ENCODE measurements at places on chromosomes 7 and 10. TPM values are rescaled to one million over a fixed set of nuclear protein-coding genes. Genes with fewer than 3 reads are reported as not detected.

GRCh38 chr10:69769395-69769992, 32.2 kb upstream of the COL13A1 start:
- no peak for DNase-seq

GRCh38 chr7:152869041-152869676, 109.6 kb downstream of the ACTR3B start:
- no peak for DNase-seq

- DNase-seq, result no peak
These were observed 86.3 kb upstream of the VIPR2 start for GRCh38 chr7:159231017-159231416.

DNA sequence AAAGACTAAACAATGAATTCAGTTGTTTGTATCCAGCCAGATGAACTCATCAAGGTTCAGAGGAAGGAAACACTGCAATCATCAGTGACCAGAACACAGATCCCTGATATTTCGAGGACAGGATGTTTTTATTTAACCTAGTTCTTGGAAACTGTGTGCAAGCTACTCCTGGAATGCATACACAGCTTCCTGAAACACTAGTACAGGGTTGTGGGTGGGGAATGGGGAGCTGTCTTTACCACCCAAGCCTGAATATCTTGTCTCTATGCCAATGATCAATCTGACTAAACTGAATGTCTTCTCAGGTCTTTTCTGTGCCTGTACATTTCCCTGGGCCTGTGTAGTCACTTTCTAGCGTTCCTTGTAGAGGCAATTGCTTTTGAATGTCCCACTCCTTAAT, 374.6 kb downstream of the CALN1 start:
- no peak for DNase-seq

- DNase-seq, result no peak
These were observed 51.5 kb upstream of the MYL10 start for GRCh38 chr7:101680406-101681145.

- no peak for DNase-seq
These were observed 98.7 kb downstream of the PRTFDC1 start for GRCh38 chr10:24853661-24854060.

DNA sequence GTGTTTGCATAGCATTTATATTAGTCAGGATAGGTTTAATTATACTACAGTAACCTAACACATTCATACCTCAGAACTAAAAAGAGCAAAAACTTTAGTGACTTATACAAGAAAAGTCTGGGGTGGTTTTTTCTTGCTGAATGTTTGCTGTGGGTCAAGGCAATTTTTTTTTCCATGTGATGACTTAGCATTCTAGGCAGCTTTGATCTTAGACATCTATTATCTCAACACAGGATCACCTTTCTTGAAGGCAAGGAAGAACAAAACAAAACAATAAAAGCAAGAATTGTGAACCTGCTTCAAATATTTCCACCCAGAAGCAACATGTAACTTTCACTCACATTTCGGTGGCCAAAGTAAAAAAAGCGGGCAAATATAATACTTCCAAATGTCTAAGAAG, 20.7 kb upstream of the CBLL1 start:
- no peak for DNase-seq

Gene KCNIP2
- 5.9 TPM for total RNA-seq
